Upper lobe of left lung (tissue), 6 donors: ENCODE measurements at places on chromosomes 12 and 14. TPM values are rescaled to one million over a fixed set of nuclear protein-coding genes. Genes with fewer than 3 reads are reported as not detected.
A peak's percentile ranks its signal among the peaks of the same experiment; 100 is the strongest.

GRCh38 chr12:115325858-115326257 lies 641.9 kb upstream of the TBX3 start:
- DNase-seq, result no peak

- DNase-seq, result no peak
Measured at GRCh38 chr14:23922545-23922944, 31.0 kb upstream of the DHRS4 start.

The NDUFA12 gene
- total RNA-seq, result 74.2 TPM

The BCL11B gene
- 4.5 TPM for total RNA-seq

The SMIM10L1 gene
- total RNA-seq, result 9.2 TPM

The STXBP6 gene
- 27.5 TPM for total RNA-seq

- peak; percentile 45 for DNase-seq
Measured at GRCh38 chr12:45235087-45236025, 19.5 kb downstream of the ANO6 start.

DNA sequence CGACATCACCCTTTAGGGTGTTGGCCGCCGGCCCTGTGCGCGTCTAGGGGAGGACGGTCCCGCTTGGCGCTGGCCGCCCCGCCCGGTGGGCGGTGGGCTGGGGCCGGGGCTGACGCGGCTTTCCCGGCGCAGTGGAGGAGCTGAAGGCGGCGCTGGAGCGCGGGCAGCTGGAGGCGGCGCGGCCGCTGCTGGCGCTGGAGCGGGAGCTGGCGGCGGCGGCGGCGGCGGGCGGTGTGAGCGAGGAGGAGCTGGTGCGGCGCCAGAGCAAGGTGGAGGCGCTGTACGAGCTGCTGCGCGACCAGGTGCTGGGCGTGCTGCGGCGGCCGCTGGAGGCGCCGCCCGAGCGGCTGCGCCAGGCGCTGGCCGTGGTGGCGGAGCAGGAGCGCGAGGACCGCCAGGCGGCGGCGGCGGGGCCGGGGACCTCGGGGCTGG lies 3.6 kb downstream of the TNFAIP2 start:
- DNase-seq, result peak; percentile 72

DNA sequence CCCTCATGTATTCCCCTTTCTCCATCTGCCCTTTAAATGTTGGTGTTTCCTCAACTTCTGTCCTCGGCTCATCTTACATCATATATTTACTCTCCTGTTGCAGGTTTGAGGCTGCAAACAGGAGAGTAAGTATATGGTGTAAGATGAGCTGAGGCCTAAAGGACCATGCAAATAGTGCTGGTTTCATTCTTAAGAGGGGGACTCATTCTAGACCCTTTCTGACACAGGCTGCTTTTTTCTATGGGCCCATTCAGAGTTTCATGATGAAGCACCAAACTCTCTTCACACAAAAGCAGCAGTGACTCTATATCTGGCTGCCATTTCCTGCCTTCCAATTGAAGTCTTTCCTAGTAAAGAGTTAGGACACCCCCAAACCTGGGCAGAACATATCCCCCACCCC lies 218.5 kb downstream of the PHLDA1 start:
- DNase-seq, result no peak

DNA sequence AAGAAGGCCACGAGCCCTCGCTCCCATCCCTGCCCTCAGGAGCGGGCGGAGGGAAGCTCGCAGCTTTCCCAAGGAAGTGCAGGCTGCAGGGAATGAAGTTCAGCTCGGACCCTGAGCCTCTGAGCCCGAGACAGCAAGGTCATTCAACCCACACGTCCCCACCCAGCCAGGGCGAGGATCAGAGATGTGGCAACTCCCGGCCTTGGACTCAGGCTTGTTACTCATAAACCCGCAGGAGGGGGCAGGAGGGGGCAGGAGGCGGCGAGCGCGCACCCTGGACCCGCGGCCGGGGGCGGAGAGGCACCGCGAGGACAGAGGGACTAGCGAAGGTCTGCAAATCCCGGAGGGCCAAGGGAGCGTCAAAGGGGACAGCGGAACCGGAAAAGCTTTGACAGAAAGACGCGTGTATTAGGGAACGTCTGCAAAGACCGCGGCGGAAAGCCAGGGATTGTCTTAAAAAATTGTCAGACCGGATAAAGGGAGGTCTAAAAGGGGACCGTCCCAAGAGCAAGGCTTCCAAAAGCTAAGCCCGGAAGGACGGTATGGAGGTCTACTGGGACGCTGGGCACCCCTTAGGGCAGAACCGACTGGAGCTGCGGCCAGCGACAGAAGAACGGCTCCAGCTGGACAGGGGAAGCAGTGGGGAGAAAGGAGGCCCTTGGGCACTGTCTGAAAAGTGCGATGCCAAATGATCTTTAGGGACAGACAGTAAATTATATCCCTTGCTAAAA lies 611 bp upstream of the DCAF11 start:
- DNase-seq, result peak; percentile 89

GRCh38 chr14:51711505-51711904 lies 59.8 kb downstream of the FRMD6 start:
- no peak for DNase-seq

DNA sequence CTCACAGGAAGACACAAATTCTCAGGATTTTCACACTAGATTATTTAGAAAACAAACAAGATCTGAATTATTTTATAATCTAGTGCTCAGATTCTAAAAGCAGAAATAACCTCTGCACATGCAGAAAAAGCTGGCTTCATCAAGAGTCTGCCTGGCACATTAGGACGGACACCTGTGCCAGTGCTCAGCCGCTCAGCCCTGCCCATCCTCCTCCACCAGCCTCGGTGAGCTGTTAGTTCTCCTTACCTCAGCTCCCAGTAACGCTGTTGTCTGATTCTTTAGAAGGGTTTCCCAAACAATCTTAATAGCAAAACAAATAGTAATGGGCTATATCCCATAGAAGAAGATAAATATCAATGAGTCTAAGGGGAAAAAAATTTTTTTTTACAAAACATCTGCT lies 27.7 kb downstream of the DUSP16 start:
- DNase-seq, result no peak

The RNASE2 gene
- 1.3 TPM for total RNA-seq

GRCh38 chr12:13114251-13115052 lies 11.0 kb upstream of the GSG1 start:
- no peak for DNase-seq

GRCh38 chr12:27595231-27595642 lies 71.2 kb downstream of the PPFIBP1 start:
- no peak for DNase-seq

DNA sequence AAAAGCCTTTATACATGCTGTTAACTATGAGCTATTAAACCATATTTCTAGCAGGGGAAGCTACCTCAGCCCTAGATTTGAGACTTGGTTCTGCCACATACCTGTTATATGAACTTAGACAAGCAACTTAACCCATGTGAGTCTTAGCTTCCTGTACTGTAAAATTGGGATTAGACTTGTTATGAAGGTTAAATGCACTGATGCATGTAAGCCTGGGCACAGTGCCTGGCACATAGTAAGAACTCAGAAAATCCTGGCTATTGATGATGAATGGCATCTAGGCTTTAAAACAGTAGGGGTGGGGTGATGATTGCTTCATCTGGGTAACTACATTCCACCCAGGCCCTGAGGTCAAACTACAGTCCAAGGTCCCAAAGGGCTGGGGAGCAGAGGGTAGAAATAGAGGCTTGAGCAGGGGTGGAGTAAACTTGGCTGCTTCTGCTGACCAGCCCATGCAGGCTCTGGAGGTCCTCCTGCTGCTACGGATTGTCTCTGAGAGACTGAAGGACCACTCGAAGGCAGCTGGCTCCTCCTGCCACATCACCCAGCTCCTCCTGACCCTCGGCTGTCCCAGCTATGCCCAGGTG lies 11.3 kb downstream of the ESPL1 start:
- DNase-seq, result no peak

GRCh38 chr12:52926596-52927234 lies 21.8 kb upstream of the KRT8 start:
- DNase-seq, result no peak

- no peak for DNase-seq
Measured at GRCh38 chr12:46390881-46391280, 18.3 kb upstream of the SLC38A2 start.

- DNase-seq, result peak; percentile 27
Measured at GRCh38 chr14:94164685-94165431, 9.3 kb upstream of the PPP4R4 start.

DNA sequence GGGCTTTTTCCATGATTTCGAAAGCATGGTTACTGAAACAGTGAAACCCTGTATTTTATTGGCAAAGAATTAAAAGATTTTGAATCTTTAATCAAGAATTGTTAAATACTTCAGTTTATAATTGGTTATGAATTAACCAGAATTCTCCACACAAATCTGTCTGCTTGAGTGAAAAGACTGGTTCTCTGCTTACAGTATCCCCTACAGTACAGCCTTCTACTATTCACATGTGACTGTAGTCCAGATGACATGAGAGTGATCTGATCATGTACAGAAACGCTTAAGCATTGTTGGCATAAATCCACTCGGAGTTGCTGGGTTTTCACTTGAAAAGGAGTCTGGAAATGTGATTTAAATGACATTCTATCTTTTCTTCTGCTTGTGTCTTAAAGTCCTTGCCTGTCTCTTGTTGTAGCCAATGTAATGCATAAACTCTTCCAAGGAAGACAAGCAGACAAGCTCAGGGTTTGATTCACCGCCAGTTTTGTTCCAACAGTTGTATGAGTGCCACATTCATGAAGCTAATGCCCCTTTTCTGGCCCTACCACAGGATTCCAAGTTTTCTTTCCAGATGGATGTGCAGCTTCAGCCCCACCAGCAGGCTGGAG lies 222.0 kb upstream of the LRIG3 start:
- DNase-seq, result no peak

The TAS2R30 gene
- total RNA-seq, result 20.2 TPM

DNA sequence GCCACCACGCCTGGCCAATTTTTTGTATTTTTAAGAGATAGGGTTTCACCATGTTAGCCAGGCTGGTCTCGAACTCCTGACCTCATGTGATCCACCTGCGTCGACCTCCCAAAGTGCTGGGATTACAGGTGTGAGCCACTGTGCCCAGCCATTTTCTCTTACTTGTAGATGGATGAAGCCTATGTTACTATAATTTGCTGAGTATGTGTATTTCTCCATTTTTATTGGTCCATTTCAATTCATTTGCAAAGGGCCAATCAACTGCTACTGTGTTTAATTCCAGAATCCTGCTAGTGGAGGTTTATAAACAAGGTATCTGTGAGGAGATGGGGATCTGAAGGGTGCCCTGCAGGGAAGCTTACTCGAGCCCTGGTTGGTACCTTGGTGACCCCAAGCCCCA lies 101.7 kb upstream of the MAX start:
- no peak for DNase-seq

GRCh38 chr14:69249603-69250002 lies 10.4 kb upstream of the GALNT16 start:
- no peak for DNase-seq

GRCh38 chr14:55851961-55852360 lies 266.2 kb upstream of the PELI2 start:
- no peak for DNase-seq

The PRH2 gene
- total RNA-seq, result not detected

The AICDA gene
- not detected for total RNA-seq

DNA sequence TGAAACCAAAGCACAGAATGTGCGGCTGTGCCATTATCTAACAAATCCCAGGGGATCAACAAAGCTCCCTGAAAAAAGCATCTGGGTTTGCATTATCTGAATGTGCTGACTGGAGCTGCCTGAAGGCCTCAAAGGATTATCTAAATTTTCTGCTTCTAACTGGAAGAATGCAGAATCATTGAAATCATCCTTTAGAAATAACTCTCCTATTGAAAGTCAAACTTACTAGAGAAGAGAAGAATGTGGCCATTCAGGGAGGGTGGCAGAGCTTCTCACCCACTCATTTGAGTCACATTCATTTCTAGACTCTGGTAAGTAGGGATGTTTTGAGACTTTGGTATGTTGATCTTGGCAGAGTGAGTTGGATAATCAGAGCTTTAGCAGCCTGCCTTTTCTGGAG lies 220.6 kb upstream of the RGS6 start:
- no peak for DNase-seq

- no peak for DNase-seq
Measured at GRCh38 chr12:50394469-50395029, 1.9 kb downstream of the FAM186A start.

DNA sequence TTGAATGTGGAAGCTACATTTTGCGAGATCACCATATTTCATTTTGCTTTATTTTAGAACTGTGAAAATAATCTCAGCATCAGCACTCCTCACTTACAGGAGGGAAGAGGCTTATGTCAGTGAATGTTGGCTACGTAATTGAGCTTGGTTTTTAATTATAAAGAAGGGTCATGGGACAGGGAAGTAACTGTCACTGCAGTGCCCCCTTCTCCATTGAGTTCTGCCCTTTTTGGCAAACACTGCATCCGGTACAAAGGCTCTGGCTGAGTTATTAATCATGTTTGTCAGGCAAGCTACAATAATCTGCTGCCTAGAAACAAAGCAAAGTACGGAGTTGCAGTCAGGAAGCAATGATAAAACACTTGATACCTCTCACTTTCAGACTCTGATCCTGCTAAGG lies 546.7 kb downstream of the SNAPC1 start:
- DNase-seq, result no peak

GRCh38 chr12:58529897-58530741 lies 390.2 kb downstream of the LRIG3 start:
- DNase-seq, result no peak

GRCh38 chr12:65339161-65339560 lies 60.7 kb downstream of the MSRB3 start:
- DNase-seq, result no peak

- DNase-seq, result peak; percentile 31
Measured at GRCh38 chr12:108333898-108334699, 5.0 kb downstream of the CMKLR1 start.

GRCh38 chr12:122635471-122635870 lies 67.7 kb downstream of the HCAR2 start:
- no peak for DNase-seq

The OVCH1 gene
- 2.7 TPM for total RNA-seq

The TNFAIP2 gene
- total RNA-seq, result 71.1 TPM

DNA sequence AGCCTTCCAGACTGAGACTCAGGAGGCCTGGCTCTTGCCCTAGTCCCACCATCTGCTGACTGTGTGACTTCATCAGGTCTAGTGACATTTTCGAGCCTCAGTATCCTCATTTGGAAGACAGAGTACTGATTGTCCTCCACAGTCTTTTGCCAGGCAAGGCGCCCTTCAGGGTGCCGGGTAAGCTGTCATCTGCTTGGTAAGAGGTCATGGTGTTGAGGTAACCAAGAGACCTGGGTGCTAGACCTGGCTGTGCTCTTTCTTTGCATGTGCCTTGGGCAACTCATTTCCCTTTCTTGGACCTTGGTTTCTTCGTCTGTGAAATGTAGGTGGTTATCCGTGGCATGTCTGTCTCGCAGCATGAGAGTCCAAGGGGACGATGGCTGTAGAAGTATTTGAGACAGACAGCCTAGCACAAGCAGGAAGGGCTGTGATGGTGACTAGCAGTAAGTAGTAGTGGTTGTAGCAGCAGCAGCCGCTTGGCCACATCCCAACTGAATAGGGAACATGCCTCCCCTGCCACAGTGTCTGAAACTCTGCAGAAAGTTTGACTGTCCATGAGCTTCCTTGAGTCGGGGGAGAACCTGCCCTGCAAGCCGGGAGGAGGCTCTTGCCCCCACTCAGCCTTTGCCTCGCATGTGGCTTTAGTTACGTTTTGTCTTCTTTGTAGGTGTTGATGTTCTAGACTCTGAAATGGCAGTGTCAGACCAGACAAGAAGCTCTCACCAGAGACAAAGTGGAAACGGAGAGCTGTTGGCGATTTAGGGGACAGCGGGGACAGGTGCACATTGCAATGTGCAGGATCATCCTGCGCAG lies 40.3 kb downstream of the EVL start:
- no peak for DNase-seq
